ENCODE measurements at places on chromosomes 5 and 9. TPM values are rescaled to one million over a fixed set of nuclear protein-coding genes. Genes with fewer than 3 reads are reported as not detected.
A peak's percentile ranks its signal among the peaks of the same experiment; 100 is the strongest.

GRCh38 chr5:42301349-42301748 is 121.9 kb upstream of the GHR start:
- DNase-seq: no peak
- no peak overlapping the region for H3K27ac ChIP-seq
- no peaks in the 10 kb centered on the region for H3K36me3 ChIP-seq

DNA sequence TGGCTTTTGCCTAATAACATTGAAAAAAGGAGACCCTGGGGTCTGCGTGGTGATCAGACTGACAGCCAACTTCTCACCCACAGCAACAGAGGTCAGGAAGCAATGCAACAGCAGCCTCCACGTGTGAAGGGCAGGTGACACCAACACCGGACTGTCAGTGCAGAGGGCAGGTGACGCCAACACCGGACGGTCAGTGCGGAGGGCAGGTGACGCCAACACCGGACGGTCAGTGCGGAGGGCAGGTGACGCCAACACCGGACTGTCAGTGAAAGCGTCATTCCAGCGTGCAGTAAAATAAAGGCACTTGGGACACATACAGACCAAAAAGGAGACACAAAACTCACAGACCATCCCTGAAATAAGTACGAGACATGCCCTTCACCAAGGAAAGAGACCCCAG is 37.2 kb upstream of the CEP72 start:
- no peaks in the 10 kb centered on the region for H3K36me3 ChIP-seq
- H3K27ac ChIP-seq: no peak overlapping the region
- H3K4me1 ChIP-seq: no peaks in the 10 kb centered on the region
- H3K4me3 ChIP-seq: no peak overlapping the region

DNA sequence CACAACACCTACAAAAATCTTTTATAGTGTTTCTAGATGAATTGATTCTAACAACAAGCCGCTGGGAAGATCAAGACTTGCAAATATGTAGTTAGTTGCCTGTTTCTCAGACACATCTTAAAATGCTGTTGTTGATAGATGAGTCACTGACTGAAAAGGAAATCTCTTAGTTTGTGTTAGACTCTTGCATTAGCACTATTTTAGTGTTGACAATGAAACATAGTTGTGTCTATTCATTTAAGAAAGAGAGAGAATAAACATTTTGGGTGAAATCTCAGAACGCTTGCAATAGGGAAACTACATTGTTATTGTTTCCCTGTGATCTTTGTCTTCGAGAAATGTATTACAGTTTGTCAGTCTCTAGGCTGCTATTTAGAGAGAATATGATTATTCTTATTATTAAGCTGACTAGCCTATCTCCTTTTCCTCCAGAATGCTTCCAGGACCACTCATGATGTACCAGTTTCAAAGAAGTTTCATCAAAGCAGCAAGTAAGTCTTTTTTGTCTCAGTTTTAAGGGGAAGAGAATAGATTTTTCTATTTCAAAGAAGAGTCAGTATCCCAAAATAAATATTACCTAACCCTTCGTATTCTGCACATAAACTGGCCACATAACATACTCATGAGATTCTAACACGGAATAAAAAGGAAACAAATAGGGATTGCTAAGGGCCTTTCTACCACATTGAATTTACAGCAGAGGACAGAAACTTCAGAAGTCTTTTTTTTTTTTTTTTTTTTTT is 285.6 kb downstream of the ARHGAP26 start:
- H3K4me3 ChIP-seq: no peak overlapping the region
- H3K27ac ChIP-seq: no peak overlapping the region
- H3K4me1 ChIP-seq: peaks cover 32% of the 10 kb centered on the region
- H3K27me3 ChIP-seq: no peaks in the 10 kb centered on the region

- no peaks in the 10 kb centered on the region for H3K36me3 ChIP-seq
- H3K4me3 ChIP-seq: no peak overlapping the region
- peaks cover 2% of the 10 kb centered on the region for H3K4me1 ChIP-seq
- H3K27ac ChIP-seq: no peak overlapping the region
- DNase-seq: no peak
Measured at GRCh38 chr5:5158472-5158895, 18.4 kb downstream of the ADAMTS16 start.

DNA sequence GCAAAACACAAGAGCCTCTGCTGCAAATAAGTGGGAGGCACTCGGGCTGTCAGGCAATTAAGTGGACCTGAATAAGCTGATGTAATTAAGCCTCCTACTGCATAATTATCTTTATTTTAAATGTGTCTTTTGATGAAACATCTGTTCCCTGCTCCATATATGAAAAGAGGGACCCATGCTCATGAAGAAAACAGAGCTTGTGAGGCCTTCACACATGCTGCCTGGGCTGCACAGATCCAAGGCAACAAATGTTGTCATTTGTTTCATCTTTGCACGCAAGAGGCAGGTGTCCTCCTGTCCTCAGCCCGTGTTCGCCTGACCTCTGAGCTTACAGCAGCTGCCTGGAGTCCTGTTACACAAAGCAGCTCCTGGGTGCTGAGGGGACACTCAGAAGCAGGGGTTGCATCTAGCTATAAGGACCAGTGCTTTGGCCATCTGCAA is 381.1 kb downstream of the ZNF608 start:
- no peak overlapping the region for H3K4me3 ChIP-seq
- H3K36me3 ChIP-seq: no peaks in the 10 kb centered on the region
- no peak for DNase-seq
- H3K4me1 ChIP-seq: no peaks in the 10 kb centered on the region
- H3K27ac ChIP-seq: no peak overlapping the region

DNA sequence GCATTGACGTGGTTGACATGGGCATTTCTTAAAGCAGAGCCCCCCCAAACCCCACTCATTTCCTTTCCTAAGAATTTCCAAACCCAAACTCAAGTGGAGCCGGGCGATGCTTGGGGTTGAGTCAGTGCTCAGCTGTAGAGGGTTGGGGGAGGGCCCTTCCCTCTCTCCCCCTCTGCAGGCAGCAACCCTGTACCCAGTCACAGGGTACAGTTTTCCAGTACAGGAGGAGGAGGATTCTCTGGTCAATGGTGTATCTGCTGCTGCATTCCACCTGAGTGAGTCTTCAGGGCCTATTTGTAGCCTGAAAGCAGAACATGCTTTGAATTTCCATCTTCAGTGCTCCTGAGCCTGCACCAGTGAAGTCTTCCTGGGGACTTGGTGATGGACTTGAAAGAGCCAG is 55.8 kb downstream of the ENTREP1 start:
- H3K27ac ChIP-seq: no peak overlapping the region
- no peak overlapping the region for H3K4me3 ChIP-seq
- no peaks in the 10 kb centered on the region for H3K36me3 ChIP-seq

DNA sequence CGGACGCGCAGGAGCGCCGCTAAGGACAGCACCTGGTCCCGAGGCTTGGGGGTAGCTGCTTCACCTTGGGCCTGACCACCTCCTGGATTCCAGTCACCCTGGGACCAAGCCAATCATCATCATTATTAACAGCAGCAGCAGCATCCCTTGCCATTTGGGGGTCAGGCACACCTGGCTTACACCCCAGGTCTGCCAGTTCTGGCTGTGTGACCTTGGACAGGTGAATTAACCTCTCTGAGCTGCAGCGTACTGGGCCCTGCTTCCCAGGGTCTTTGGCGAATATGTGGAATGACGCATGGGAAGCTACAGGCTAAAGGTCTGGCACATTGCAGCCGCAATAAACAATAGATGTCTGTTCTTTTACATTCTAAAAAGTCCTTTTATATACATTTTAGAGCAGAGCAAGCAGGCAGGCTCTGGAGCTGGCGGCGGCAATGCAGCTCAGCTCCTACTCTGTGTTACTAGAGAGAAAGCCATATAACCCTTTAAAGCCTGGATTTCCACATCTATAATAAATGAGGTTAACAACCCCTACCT is 97.8 kb upstream of the CPLX2 start:
- DNase-seq: no peak
- no peaks in the 10 kb centered on the region for H3K36me3 ChIP-seq
- H3K27ac ChIP-seq: no peak overlapping the region
- H3K4me3 ChIP-seq: no peak overlapping the region
- no peaks in the 10 kb centered on the region for H3K4me1 ChIP-seq

DNA sequence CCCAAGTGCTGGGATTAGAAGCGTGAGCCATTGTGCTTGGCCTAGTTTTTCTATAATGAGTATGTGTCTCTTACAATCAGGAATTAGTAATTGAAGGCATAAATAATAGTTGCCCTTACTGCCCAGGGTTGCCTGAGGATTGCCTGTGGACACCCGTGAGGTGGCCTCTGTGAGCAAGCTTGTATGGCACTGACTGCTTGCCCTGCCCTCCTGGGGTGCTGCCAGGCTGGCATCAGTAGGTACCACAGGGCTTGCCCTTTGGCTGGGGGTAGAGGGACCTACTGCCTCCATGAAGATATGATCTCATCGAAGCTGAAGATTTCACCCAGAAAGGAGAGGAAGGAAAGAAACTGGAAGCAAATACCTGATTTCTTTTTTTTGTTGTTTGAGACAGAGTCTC is 23.8 kb upstream of the PHF19 start:
- H3K27ac ChIP-seq: peak overlapping the region; percentile 76
- peaks cover 73% of the 10 kb centered on the region for H3K36me3 ChIP-seq
- no peaks in the 10 kb centered on the region for H3K27me3 ChIP-seq
- H3K4me3 ChIP-seq: no peak overlapping the region
- no peak for DNase-seq
- peaks cover 91% of the 10 kb centered on the region for H3K4me1 ChIP-seq

- DNase-seq: no peak
- no peak overlapping the region for H3K27ac ChIP-seq
- peaks cover 8% of the 10 kb centered on the region for H3K4me1 ChIP-seq
- H3K27me3 ChIP-seq: peaks cover 23% of the 10 kb centered on the region
Measured at GRCh38 chr9:128244837-128245231, 31.0 kb downstream of the GOLGA2 start.

KIF12 gene
- not detected for total RNA-seq

LTC4S gene
- total RNA-seq: 2.5 TPM

LRRC70 gene
- total RNA-seq: 0.47 TPM

GABRA6 gene
- not detected for total RNA-seq

PCDHA5 gene
- not detected for total RNA-seq

ACOT12 gene
- not detected for total RNA-seq

TGFBI gene
- total RNA-seq: 0.10 TPM
